Kasumi-1 (cell line): ENCODE measurements at places on chromosomes 1 and 21.
A peak's percentile ranks its signal among the peaks of the same experiment; 100 is the strongest.

DNA sequence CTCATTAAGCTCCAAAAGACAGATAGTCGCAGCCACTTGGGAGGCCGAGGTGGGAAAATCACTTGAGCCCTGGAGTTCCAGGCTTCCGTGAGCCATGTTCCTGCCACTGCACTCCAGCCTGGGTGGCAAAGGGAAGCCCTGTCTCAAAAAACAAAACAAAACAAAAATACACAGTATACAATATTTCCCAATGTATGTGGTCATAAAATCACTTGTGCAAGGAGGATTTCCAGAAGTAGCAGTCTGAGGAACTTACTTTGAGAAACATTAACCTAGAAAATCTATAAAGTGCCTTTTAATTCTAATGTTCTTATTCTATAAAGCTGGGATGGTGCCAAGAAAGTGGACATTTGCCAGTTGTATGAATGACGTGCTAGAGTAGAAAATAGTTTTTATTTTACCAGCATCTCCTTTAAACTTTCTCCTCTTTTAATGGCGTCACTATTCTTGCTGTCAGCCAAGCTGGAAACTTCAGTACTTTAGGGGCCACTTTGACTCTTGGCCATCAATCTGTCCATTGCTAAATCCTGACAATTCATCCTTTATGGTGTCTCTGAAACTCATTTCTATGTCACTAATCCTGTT lies 22.5 kb downstream of the FAM177B start:
- DNase-seq = no peak

GRCh38 chr21:38531039-38531541 lies 32.8 kb upstream of the ERG start:
- no peak for DNase-seq

GRCh38 chr1:154574716-154575115 lies 7.1 kb downstream of the CHRNB2 start:
- no peak for DNase-seq

DNA sequence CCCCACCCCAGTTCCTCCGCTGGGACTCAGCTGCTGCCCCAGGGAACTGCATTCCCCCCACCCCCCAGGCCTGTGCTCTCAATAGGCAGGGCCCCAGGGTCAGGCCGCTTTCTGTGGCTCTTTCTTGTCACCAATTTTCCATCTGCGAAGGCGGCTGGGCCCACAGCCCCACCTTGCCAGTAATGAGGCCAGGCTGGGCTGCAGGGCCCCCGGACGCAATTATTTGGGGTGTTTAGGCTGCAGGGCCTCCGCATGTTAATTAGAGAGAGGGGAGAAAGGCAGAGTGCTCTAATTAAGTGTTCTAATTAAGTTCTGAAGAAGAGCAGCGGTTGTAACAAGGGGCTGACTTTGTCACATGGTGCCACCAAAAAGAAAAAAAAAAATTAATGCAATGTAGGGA lies 71.8 kb downstream of the EPHB2 start:
- no peak for DNase-seq

GRCh38 chr21:39461419-39461818 lies 9.6 kb downstream of the SH3BGR start:
- DNase-seq = no peak

DNA sequence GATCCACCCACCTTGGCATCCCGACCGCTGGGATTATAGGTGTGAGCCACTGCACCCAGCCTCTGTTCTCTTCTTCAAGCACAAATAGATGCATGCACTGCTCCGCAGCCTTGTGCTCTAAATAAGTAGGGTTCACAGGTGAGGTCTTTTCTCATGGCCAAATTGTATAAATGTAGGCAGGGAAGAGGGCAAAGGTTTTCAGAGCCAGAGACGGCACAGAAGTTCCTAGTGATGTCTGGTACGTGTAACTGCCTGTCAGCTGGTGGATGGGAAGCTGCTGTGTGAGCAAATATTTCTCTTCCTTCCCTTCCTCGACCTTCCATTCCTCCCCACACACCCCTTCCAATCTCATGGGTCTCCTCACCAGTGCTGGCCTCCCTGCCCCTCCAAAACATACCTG lies 70.8 kb upstream of the FAM20B start:
- DNase-seq = no peak

- DNase-seq = no peak
Measured at GRCh38 chr1:80847904-80848303, 952.8 kb upstream of the ADGRL2 start.

DNA sequence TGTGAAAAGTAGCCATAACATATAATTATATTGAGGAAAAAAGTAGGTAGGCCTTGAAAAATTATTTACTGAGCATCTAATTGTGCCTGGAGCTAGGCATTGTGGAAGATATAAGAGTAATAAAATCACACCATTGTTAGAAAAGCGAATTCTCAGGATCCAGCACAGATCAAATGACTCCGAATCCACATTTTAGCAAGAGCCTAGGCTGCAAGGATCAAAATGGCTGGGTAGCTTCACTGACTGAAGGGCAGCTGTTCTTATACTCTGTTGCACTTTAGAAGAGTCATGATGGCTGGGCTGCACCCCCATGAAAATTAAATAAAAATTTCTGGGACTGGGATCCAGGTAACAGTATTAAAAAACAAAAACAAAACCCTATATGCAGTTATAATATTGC lies 67.6 kb upstream of the HMCN1 start:
- DNase-seq = no peak

DNA sequence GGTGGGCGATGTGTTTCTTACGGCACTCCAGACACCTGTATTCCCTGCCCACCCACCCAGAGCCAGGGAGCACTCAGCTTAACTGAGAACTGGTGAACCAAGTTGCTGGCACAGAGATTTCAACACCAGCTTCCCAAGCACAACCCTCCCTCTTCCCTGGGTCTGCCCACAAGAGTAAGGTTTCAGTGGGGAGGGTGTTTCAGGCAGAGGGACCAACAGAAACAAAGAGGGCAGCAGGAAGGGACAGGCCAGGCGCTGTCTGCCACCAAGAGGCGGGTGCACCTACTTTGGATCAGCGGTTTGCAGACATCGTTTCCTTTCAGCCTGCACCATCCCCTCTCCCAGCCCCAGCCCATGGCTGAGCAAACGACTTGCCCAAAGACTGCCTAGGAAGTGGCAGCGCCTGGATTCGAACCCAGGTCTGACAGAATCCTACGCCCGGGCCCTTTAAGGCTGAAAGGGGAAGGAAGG lies 21.9 kb upstream of the ALDH4A1 start:
- peak; percentile 28 for DNase-seq

- DNase-seq = no peak
Measured at GRCh38 chr21:33865176-33865575, 50.4 kb downstream of the ATP5PO start.

- DNase-seq = no peak
Measured at GRCh38 chr1:204495777-204496176, 1.2 kb upstream of the PIK3C2B start.

- no peak for DNase-seq
Measured at GRCh38 chr1:89873770-89874169, 52.9 kb downstream of the LRRC8D start.

GRCh38 chr1:88946861-88947260 lies 45.6 kb downstream of the KYAT3 start:
- no peak for DNase-seq
